ACHN (cell line): ENCODE measurements at places on chromosomes 2 and 18.

DNA sequence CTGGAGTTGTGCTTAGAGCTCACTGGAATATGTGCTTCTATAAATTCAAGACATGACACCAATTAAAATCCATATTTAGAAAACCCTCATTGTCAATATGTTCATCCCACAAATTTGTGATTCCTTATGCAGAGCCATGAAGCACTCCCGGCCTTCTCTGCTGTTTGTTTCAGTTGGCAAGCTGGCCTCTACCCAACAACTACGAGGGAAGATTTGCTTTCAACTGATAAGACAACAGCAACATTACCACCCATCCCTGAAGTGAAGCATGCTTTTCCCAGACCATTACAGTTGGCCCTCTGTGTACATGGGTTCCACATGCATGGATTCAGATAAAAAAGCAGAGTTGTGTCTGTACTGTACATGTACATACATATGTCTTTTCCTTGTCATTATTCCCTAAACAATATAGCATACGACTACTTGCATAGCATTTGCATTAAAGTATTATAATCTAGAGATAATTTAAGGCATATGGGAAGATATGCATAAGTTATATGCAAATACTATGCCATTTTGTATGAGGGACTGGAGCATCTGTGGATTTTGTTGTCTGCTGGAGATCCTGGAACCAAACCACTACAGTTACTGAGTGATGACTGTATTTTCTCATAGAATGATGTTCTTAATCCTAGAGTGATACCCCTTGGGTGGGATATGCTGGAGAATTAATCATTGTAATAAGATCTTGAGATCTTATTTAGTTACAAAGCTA, 77.6 kb upstream of the MC2R start:
- DNase-seq = no peak

GRCh38 chr18:75173125-75173432, 35.9 kb downstream of the PTGR3 start:
- no peak for DNase-seq

- DNase-seq = no peak
Measured at GRCh38 chr2:236633775-236634560, 64.3 kb downstream of the ACKR3 start.

DNA sequence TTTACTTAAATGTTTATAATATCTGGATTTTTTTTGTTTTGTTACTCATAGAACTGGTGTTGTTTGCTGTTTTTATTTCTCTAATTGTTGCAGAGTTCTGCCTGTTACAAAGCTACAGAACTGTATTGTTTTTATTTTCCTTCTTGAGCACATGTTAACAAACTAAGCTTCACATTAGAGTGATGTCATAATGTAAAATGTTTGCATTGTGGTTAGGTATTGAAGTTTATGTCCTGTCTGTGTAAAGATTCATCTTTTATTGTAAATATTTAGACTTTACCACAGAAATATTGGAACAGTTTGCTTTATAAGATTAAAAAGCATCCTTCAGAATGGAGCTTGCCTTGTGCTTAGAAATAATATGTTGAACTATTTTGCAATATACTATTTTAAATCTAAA, 67.7 kb downstream of the CLIP4 start:
- no peak for DNase-seq

GRCh38 chr2:30661173-30662107, 145.8 kb downstream of the CAPN13 start:
- peak; percentile 13 for DNase-seq

GRCh38 chr2:99706735-99707134, 216.9 kb upstream of the REV1 start:
- DNase-seq = no peak

GRCh38 chr2:154603682-154604081, 94.8 kb upstream of the KCNJ3 start:
- no peak for DNase-seq

DNA sequence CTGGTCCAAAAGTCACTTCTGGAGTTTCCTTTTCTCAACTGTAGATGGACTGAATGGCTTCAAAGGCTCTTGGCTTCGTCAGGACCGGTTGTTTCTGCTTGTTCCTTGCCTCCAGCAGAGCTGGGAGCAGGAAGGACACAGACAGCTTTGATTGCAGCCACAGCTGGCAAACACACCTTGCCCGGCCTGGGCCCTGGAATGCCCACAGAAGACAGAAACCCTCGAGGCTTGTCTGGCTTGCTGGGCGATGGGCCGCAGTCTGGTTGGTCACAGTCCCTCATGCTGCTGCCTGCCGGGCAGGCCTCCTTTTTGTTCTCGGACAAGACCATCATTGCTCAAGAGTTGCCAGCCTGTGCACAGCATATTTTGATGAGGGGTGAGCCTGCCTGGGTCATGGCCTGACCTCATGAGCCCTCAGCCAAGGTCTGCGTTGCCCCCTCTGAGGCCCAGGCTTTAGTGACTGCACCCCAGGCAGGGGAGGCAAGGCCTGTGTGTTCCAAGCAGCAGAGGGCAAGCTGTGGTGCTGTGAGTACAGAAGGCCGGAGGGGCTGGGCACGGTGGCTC, 37.8 kb downstream of the ATP6V1C2 start:
- no peak for DNase-seq

DNA sequence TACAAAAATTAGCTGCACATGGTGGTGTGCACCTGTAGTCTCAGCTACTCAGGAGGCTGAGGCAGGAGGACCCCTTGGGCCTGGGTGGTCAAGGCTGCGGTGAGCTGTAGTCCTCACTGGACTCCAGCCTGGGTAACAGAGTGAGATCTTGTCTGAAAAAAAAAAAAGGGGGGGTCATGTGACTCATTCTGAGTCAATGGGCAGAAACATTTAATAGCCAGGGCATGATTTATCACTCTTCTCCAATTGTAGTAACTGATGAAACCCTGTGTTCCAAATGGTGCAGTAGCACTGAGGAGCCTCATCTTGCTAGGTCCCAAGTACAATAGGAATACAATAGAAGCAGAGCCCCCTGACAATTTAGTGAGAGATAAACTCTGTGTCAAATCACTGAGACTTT, 78.9 kb upstream of the CCDC68 start:
- DNase-seq = peak; percentile 7

- DNase-seq = no peak
Measured at GRCh38 chr18:24942144-24942543, 409.8 kb downstream of the ZNF521 start.

GRCh38 chr2:29035016-29035745, 39.1 kb downstream of the PCARE start:
- DNase-seq = no peak

DNA sequence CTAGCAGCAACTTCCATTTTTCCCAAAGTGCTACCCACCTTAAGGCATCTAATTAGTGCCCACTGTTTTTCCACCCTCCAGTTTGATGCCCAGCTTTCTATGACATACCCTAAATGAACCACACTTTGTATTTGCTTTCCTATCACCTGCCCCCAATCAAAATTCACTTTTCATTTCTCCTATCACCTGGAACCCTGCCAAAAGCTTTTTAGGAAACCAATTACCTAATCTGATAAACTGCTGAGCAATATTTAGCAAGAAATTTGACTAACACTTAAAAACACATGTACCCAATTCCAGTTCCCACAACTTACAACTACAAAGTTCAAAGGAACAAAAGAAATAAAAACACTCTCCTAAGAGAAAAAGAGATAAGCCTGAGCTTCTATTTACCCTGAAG, 71.7 kb downstream of the IKZF2 start:
- DNase-seq = no peak

DNA sequence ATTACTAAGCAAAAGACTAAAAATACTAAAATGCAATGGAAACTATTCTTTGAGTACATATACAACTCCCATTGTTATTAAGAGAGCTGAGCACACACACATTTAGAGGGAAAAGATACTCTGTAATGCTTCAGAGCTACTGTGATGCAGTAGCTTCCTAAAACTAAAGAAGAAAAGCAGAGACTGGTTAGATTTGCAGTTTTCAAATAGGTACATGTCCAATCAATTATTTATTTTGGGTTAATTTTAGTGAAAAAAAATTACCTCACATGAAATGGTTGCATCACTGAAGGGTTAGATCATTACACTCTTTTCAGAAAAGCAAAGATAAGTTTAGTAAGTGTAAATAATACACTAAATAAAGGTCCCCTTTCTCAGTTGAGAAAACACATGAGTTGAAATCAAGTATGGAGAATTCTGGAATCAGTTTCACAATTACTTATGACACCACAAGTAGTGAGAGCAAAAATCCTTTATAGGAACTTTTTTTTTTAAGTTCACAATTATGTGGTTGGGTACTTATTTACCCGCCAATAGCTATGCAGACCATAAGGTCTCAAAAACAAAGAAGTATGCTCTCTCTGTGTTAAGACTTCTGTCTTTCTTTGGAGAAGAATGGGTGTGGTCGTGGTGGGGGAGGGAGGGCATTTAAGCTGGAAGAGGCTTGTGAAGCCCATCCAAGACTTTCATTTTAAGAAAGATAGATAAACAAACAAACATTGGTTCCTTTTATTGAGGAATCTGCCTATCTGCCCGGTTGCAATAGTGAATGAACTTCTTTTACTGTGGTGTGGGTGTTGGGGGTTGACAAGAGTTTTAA, 25.3 kb upstream of the SERTAD2 start:
- DNase-seq = no peak

- DNase-seq = no peak
Measured at GRCh38 chr2:166573391-166573790, 79.3 kb upstream of the SCN7A start.

GRCh38 chr2:241025639-241026038, 27.2 kb downstream of the SNED1 start:
- no peak for DNase-seq

DNA sequence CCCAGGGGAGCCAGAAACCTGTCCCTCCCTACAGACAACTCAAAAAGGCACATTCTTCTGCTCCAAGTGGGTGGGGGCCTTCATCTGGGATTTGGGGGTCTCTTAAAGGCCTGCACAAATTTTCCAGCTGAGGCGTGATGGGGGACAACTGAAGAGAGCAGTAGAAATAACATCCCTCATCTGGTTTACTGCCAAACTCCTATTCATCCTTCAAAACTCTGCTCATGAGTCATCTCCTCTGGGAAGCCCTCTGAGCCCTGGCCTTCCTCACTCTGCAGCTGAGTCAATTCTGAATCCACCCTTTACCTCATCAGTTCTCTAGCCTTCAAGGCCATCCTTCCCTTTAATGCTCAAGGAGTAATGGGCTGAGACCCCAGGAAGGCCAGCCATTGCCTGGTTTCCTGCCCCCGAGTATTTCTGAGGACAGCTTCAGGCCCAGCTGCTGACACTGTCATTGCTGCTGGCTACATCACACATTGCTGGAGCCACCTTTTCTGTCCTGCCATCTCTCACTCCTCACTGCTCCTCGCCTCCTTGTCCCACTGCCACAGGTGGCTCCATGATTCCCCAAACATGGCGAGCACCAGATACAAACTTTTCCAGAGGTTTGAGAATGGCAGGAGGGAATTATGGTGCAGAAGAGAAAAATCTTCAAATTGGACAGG, 32.2 kb upstream of the GLI2 start:
- peak; percentile 89 for DNase-seq

GRCh38 chr2:134776836-134777235, 58.0 kb upstream of the TMEM163 start:
- DNase-seq = no peak

GRCh38 chr18:49865401-49865800, 52.1 kb upstream of the ACAA2 start:
- DNase-seq = no peak

GRCh38 chr18:74806700-74807416, 209.2 kb downstream of the ZNF407 start:
- peak; percentile 87 for DNase-seq

DNA sequence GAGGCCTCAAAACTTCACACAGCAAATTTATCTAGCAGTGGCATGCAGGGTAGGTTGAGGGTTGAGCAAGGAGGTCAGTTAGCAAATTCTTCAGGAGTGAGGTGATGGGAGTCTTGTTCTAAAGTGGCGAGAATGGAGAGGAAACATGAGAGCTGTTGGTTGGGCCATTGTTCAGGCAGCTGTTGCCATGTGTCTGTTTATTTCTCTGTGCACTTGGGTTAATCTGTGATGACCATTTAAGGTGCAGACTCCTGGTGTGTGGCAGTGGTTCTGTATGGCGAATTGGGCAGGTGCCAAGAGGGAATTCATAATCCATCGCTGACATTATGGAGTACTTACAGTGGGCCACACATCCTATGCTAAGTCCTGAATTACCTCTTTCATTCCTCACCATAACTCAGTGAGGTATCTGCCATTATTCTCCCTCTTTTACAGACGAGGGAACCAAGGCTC, 30.4 kb downstream of the TMEM178A start:
- DNase-seq = peak; percentile 12

DNA sequence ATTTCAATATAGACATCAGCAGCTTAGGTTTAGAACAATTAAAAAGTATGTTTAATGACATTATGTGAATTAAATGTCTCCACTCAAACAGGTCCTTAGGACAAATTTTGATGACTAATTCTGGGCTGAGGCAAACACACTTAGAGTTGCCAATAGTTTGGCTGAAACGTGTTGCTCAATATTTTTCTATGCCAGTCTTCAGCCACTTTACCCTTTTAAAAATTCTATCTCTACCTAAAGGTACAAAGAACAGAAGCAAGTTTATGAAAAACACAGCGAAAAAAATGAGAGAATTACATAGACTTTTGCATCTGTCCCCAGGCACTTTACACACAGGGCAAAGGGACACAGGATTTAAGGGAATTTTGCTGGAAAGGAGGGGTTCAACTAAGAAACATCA, 4.5 kb downstream of the IDH1 start:
- DNase-seq = no peak

DNA sequence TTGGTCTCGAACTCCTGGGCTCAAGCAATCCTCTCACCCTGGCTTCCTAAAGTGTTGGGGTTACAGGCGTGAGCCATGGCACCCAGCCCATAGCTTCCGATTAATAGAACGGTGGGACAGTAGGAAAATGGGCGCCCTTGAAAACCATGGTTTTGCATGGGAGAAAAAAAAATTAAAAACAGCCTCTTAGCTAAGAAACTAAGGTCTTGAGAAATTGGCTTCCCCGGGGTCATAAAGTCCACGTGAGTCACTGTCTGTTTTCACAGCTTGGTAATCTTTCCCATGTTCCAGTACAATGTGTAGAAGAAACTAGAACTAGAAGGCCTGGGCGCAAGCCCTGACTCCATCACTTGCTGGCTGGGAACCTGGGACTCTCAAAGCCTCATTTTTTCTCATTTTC, 20.7 kb downstream of the B3GNT2 start:
- peak; percentile 16 for DNase-seq

GRCh38 chr2:213253162-213253561, 31.1 kb upstream of the SPAG16 start:
- DNase-seq = no peak
